ENCODE measurements at places on chromosomes 11 and 22. TPM values are rescaled to one million over a fixed set of nuclear protein-coding genes. Genes with fewer than 3 reads are reported as not detected.

GRCh38 chr22:27585141-27585540 lies 216.4 kb downstream of the MN1 start:
- DNase-seq: no peak

Gene CASTOR1
- total RNA-seq: 7.5 TPM

Gene CREB3L1
- 7.6 TPM for total RNA-seq

Gene GAS2
- 0.95 TPM for total RNA-seq

GRCh38 chr22:24424001-24424900 lies 3.1 kb upstream of the ADORA2A start:
- no peak for DNase-seq

DNA sequence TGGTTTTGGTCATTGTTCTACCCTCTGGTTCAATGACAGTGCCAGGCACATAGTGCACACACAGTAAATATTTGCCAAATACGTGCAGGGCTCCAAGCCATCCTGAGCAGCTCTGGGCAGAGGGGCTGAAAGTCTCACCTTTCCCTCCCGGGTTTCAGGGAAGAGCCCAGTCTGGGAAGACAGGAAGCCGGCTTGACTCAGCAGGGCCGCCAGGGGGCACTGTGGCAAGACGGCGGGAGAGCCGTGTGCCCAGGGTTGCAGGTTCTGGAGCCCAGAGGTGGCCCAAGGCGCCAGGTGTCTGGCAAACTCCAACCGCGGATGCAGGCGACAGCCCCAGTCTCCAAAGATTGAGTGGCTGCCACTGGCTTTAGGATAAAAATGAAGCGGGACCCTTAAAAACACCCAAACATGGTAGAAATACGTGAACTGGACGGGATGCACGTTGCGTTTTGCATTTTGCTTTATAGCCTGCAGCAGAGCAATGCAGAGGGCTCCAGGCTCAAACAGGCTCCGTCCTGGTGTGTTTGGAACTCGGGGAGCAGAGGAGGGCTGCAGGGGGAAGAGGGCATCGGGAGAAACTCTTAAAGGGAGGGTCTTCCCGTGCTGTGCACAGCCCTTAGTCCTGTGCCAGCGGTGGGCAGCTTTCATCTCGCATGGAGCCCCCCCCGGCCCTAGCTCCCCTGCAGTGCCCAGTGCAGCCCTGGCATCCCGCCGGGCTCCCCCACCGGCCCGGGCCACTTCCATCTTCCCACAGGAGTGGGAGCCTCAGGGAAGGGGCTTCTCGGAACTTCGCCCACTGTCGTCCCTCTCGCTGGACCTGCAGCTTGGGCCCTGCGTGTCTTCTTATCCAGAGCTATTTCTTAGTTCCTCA lies 10.7 kb downstream of the KRTAP5-5 start:
- DNase-seq: no peak

GRCh38 chr22:23137905-23138561 lies 3.8 kb downstream of the RSPH14 start:
- DNase-seq: no peak

Gene GGT5
- 175 TPM for total RNA-seq

- no peak for DNase-seq
These were observed 55.5 kb downstream of the DGCR2 start for GRCh38 chr22:19066531-19067271.

DNA sequence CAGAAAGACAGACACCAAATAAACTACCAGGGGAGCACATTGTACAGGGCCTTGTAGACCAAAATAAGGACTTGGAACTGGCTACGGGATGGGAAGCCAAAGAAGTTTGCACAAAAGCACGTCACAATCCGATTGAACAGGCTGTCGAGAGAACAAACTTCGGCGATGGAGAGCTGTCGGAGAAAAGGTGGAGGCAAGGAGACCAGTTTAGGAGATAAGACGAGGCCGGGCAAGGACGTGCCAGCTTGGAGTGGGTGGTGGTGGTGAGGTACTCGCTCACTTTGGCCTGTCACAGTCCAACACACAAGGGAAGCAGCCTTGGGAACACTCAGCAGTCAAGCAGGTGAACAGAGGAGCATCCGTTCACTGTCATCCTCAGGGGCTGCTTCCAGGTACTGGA lies 19.0 kb downstream of the APOL5 start:
- DNase-seq: no peak

DNA sequence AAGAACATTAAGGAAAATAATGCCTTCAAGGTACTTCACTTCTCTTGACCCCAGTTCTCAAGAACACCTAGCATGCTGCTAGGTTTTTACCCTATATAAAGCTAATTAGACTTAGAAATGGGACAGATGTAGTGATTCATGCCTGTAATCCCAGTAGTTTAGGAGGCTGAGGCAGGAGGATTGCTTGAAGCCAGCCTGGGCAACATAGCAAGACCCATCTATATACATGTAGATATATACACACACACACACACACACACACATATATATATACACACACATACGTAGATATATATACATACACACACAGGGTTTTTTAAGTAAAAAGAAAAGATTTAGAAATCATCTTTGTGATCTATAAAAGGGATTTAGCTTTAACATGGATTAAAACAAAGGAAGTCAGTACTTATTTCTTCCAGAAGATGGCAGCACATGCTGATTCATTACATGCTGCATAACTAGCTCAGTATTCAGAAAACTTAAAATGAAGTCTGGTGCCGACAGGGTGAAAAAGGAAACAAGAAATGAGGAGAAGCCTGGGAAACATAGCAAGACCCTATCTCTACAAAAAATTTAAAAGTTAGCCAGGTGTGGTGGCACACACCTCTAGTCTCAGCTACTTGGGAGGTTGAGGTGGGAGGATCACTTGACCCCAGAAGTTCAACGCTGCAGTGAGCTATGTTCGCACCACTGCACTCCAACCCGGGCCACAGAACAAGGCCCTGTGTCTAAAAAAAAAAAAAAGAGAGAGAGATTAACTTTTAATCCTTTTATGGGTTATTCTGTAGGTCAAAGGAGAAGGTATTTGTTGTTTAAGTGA lies 28.5 kb upstream of the RBX1 start:
- DNase-seq: no peak

DNA sequence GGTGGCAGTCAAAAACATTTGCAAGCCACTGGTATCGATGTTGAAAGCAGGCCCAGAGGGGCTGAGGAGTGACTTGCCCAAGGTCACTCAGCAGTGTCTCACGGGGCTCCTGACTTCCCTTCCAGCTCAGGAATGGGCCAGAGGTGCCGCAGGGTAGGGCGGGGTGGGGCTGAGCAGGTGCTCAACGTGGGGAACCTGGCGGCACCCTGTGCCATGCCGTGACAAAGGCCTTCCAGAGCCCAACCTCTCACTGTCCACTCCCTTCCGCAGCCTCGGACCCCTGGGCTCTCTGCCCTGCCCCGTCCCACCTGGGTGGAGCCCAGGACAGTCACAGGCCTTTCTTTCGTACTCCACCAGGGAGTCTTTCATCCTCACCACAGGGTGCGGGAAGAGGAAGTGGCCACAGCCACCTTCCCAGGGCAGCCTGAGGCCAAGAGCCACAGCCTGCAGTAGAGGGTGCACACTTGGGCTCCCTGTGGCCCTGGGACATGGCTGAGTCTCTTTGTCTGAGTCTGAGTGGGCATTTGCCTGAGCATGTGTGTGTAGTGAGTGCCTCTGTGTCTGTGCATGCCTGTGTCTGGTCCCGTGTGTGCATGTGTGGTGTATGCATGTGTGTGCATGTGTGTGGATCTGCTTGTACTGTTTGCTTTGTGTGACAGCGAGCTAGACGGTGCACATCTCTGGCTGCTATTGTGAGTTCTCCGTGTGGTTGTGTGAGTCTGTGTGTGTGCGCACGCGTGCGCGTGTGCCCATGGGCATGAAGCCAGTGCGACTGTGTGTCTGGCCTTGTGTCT lies 6.0 kb upstream of the LIF start:
- DNase-seq: no peak

- DNase-seq: no peak
These were observed 311.4 kb downstream of the DYNC2H1 start for GRCh38 chr11:103420593-103420992.

GRCh38 chr11:85710917-85711316 lies 24.9 kb upstream of the CCDC89 start:
- DNase-seq: no peak

Gene SCGB1D2
- total RNA-seq: not detected

- DNase-seq: no peak
These were observed 4.2 kb downstream of the VPS26B start for GRCh38 chr11:134228625-134229024.

- DNase-seq: no peak
These were observed 1.2 kb downstream of the BET1L start for GRCh38 chr11:206002-206384.

DNA sequence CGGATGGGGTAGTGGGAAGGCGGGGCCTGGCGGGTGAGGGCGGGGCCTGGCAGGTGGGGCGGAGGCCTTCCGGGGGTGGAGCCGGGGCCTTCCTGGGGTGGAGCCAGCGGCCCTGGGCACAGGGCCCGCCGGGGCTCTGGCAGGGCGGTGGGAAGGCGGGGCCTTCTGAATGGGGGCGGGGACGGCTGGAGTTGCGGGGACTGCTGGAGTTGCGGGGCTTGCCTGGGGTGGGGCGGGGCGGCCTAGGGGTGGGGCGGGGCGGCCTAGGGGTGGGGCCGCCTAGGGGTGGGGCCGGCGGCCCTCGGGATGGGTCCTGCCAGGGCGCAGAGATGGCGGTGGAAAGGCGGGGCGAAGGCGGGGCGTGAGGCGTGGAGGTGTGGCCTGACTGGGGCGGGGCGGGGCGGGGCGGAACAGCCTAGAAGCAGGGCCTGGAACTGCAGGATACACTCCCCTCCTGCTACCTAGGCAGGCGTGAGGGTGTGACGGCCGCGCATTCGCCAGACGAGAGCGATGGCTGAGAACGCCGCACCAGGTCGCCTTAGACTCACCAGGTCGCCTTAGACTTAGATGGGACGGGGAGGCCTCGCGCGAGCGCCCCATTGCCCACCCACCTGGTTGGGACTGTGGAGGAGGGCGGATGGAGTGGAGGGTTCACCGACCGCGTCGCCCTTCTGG lies 19.3 kb downstream of the RRP7A start:
- no peak for DNase-seq

GRCh38 chr22:44555046-44555445 lies 57.0 kb upstream of the RTL6 start:
- no peak for DNase-seq

DNA sequence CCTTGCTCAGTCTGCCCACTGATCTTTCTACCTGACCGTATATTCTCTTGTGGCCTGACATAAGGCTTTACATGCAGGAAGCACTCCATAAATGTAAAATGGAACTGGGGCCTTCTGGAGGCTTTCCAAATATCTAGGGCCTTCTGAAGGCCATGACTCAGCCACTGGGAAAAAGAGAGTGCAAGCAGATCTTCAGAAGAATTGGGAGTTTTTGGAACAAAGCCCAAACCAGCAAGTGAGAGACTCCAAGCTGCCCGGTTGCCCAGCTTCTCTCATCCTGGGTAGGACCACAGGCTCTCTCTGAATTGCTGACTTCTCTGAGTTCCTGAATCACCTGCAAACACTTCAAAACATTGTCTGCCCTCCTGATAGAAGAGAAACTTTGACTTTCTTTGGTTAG lies 107.9 kb upstream of the BMAL1 start:
- DNase-seq: no peak

GRCh38 chr11:134741453-134742223 lies 329.6 kb upstream of the B3GAT1 start:
- no peak for DNase-seq

- DNase-seq: peak; percentile 55
These were observed 379 bp upstream of the SLC3A2 start for GRCh38 chr11:62880231-62880802.

Gene CRYBB3
- 1.8 TPM for total RNA-seq

Gene F2
- not detected for total RNA-seq

DNA sequence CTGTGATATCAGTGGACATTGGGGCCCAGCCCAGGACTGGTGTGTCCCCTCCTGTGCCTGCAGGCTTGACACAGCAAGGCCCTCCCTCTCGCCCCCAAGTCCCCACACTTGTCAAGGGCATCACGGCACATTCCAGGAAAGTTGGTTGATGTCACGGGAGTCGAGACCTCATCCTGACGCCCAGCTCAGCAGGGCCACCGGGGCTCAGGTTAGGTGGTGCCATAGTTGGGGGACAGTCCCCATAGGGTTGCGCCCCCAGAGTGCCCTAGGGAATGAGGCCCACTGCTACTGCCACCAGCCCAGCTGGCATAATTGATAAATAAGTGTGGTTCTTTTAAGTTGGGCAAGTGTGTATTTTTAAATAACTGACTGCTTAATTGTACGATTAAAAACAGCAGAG lies 28.3 kb upstream of the GRAMD4 start:
- no peak for DNase-seq

DNA sequence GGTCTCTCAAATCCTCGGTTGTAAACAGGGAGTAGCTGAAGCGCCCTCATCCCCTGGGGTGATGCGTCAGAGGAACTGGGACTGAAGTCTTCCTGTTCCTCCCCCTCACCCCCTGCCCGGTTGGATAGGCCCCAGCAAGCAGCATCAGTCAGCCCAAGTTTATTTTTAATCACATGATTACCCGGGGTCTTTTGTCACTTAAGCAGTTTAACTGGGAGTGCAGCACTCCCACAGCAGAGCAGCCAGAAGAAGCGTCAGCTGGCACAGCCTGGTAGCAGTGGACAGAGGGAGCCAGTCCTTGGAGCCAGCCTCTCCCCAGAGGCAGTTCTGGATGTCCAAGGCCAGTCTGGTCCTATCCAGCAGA lies 342.1 kb downstream of the CTTN start:
- no peak for DNase-seq

Gene SUSD2
- 16.8 TPM for total RNA-seq

Data from thoracic aorta (tissue), 2 donors.